A375 (cell line): ENCODE measurements at places on chromosomes 4 and X. TPM values are rescaled to one million over a fixed set of nuclear protein-coding genes. Genes with fewer than 3 reads are reported as not detected.

Gene ERCC6L
- total RNA-seq = 5.2 and 7.0 TPM in 2 replicates

Gene FAT1
- total RNA-seq = 116 and 134 TPM in 2 replicates

Gene CSN1S1
- total RNA-seq = not detected in 2 replicates

Gene STBD1
- total RNA-seq = 1.9 and 3.2 TPM in 2 replicates

Gene SSX2B
- total RNA-seq = 24.9 and 31.2 TPM in 2 replicates

Gene CFAP299
- not detected in 2 replicates for total RNA-seq

Gene PDHA1
- total RNA-seq = 224 and 260 TPM in 2 replicates
